Activated T-cell treated with anti-CD3 and anti-CD28 coated beads, Interleukin-2, amount 50 U/mL, for 4 hours (primary cell): ENCODE measurements at places on chromosomes 2 and 18.
A peak's percentile ranks its signal among the peaks of the same experiment; 100 is the strongest.

DNA sequence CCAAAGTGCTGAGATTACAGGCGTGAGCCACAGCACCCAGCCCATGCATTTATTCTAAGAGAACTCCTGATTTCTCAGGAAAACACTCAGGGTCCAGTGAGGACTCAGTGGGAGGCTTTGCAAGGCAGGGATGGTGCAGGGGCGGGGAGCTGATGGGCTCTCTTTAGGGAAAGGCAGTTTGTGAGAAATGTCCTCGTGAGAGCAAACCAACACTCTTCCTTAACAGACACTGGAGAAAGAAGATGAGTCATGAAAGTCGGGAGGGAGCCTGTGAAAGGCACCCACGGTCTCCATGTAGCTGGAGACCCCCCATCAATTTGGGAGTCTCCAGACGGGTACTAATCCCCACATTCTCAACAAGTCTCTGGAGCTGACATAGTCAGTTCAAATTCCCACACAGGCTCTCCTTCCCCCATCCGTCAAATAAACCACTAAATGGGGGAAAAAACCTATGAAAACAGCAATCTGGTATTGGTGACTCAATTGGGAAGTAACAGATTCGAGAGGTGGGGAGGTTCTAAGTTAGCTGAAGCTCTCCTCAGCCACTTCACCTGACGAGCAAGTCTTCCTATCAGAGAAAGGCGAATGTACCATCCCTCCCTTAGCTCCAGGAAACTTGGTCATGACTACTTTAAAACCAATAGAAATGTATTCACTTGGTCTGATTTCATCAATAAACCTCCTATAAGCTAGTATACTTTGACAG, 11.0 kb upstream of the CREG2 start:
- no peak for DNase-seq

- no peak for DNase-seq
Observed at GRCh38 chr2:85682378-85682777, 11.8 kb upstream of the GNLY start.

DNA sequence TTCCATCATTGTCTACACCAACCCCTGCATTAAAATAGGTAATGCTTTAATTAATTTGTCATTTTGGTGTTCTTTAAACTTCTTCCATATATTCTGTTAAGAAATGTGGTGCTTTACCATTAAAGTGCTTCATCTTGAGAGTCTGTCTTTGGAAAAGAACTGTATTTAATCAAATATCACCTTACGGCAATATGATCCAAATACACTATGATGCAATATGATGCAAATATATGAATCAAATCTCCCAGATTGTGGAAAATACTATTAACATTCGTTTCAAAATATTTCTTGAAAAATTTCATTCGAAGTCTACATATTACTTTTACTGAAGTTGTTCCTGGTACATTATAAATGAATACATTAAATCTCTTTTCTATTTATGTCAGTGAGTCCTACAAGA, 23.0 kb downstream of the VPS4B start:
- DNase-seq, result no peak

DNA sequence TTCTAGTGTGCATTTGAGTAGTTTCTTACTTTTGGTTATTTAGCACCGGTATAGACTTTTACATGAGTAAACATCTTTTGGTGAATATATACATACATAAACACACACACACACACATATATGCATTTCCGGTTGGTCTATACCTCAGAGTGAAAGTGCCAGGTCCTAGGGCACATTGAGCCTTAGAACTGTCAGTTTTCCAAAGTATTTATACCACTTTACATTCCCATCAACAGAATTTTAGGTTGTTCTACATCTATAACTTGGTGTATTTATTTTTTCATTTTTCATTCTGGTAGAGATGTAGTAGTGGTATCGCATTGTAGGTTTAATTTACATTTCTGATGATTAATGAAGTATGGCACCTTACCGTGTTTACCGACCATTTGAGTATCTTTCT, 22.6 kb downstream of the MMADHC start:
- no peak for DNase-seq

DNA sequence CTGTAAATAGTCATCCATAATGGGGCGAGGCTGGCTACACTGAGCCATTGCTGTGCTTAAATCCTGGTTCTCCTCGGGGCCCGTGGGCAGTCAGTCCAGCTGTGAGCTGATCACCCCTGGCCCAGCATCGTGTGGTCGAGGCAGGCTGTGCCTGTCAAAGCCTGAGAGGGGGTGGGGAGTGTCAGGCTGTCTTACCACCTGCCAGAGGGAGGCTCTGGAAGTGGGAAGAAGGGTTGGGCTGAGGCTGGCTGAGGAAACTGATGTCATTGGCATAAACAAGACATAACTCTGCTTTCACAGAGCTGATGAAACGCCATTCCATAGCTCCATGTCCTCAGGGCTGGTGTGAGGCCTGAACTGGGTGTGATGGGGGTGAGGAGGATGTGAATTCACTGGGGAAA, 49.7 kb downstream of the KLHL29 start:
- DNase-seq, result no peak

- no peak for DNase-seq
Observed at GRCh38 chr2:133418671-133419070, 149.6 kb downstream of the NCKAP5 start.

- no peak for DNase-seq
Observed at GRCh38 chr2:71602581-71602980, 149.2 kb downstream of the DYSF start.

DNA sequence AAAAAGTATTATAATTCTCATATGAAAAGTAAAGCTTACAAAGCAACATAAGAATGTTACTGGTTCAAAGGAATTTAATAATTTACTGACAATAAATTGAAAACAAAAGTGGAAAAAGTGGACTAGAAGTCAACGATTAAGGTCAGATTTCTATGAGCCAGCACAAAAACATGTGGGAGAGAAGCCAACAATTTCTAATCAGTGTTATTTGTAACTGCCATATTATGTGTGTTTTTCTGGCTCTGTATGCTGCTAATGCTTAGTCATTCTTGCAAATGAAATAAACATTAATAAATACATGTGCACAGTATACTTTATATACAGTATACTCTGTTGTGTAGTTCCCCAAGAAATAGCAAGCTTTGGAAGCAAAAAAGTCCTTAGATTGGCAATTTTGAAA, 301.3 kb upstream of the RGPD4 start:
- no peak for DNase-seq

DNA sequence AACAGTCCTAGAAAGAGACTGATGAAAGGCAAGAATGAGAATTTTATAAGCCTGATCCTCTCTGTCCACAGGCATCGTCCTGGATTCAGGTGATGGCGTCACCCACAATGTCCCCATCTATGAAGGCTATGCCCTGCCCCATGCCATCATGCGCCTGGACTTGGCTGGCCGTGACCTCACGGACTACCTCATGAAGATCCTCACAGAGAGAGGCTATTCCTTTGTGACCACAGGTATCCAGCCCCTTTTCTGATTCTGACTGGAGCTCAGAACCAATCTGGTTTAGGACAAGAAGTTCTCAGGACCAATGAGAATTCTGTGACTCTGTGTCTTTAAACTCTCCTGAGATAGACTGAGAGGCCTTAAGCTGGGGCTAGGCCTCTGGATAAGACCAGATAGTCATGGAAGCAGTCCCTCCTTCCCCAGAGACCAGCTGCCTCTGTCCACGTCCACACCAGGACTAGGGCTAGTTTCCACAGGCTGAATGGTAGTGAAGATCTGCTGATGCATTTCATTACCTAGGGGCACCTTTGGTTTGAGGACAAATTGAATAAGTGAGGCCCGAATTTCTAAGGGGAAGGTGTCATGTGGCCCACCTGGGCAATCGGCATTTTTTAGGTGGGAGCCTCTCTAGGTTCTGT, 13.1 kb upstream of the DGUOK start:
- DNase-seq, result no peak

- no peak for DNase-seq
Observed at GRCh38 chr2:234494361-234495250, 2.3 kb downstream of the ARL4C start.

- no peak for DNase-seq
Observed at GRCh38 chr2:19576411-19576810, 218.0 kb upstream of the OSR1 start.

DNA sequence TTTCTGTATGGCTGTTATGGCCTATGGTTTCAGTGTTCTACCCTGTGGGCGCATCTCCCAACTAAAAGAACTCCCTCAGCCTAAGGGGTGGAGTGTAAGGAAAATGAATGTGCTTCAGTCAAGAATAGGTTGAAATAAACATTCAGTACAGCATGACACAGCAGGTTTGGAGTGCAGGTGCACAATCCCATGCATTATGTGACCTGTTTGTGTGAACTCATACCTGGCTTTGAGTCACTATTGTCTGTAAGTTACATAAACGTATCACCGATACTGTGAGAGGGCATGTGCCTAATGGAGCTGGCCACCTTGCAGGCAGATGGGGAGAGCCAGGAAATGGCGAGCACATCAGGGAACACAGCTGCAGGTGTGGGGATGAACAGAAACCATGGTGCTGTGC, 216.0 kb downstream of the DSEL start:
- DNase-seq, result no peak

DNA sequence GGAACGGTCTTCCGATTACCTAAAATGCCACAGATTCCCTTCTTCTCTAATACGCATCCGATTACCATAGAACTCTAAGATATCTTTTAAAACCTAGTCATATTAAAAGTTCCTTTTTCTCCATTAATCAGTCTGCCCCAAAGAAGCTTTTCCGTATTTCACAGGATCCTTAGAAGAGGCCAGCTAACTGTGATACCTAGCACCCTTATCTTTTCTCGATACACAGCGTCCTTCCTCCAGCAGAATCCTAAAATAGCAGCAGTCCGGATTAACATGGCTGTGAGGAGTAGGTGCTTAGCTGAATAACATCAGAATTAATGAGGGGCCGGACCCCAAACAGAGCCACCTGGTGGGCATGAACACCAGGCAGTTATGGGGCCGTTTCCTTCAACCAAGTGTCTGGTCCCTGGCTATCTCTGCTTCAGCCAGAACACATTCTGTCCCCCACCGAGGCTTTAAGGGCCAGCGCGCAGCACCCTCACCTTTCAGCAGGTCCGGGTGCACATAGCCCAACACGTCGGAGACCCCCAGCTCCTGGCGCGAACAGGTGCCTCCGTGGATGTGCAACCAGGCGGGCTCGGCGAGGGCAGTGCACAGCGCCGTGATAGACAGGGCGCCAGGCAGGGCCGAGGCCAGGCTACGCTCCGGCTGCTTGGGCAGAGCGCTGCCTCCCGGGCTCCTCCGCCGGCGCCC, 995 bp downstream of the TMEM127 start:
- peak; percentile 10 for DNase-seq

DNA sequence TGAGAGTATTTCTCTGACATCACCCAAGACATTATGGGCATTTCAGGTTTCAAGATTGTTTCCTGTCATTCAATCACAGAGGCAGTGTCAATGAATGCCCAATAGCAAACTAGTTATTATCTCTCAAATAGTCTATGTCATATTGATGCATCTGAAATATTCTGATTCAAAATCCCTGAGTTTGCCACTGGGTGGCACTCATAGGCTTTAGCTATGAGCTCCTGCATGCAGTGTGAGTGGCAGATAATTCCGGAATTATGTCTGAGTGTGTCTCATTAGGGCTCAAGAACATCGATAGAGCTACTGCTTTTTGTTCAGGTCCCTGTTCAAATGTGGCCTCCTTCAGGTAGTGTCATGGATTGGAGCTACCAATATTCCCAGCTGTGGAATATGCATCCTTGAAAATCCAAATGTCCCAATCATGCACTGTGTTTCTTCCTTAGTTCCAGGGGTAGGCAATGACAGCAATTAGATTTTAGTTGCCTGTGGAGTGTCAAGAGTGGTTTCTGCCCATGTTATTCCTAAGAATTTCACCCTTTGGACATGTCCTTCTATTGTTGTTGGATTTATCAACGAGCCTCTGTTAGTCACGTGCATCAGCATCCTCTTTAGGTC, 7.8 kb upstream of the OR6B3 start:
- peak; percentile 38 for DNase-seq

GRCh38 chr2:763766-764525, 86.7 kb upstream of the TMEM18 start:
- no peak for DNase-seq

DNA sequence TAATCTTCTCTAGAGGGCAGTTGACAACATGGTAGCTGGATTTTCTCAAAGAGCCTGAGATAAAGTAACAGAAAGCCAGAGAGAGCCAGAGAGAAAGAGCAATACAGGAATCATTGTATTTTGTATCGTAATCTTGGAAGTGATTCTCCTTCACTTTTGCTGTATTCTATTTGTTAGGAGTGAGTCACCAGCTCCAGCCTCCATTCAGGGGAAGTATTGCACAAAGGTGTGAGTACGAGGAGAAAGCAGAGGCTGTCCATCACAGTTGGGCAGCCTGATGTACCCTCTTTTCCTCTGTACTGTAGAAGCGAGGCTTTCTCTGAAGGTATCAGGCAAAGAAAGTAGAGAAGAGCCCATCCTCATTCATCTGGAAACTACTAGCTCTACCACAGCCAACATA, 176.8 kb downstream of the KCNS3 start:
- no peak for DNase-seq

DNA sequence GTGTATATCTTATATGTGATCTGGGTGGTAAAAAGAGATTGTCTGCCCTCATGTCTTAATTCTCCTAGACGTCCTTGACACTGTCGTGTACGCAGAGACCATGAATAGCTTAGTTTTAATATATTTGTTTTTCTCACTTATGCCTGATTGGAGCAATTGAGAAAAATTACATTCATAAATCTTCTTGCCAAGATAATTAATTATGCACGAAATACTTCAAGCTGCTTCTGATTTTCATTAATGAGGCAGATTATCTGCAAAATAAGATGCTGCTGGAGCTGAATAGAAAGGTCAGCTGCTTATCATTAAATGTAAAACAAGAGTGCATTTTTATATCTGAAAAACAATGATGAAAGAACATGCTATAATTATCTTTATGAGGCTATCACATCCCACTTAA, 95.9 kb downstream of the CCDC141 start:
- no peak for DNase-seq

GRCh38 chr18:240175-240574, 27.7 kb downstream of the THOC1 start:
- DNase-seq, result no peak

- no peak for DNase-seq
Observed at GRCh38 chr2:140454717-140455116, 1674.5 kb upstream of the NXPH2 start.

- no peak for DNase-seq
Observed at GRCh38 chr2:66057844-66058243, 377.1 kb upstream of the MEIS1 start.
